ENCODE measurements at places on chromosomes 7 and 10.

- H3K4me3 ChIP-seq = no peak overlapping the region
- H3K27me3 ChIP-seq = peaks cover 8% of the 10 kb centered on the region
- H3K4me1 ChIP-seq = no peaks in the 10 kb centered on the region
- no peak for DNase-seq
Measured at GRCh38 chr10:96482815-96483588, 30.7 kb downstream of the TLL2 start.

- H3K27me3 ChIP-seq = no peaks in the 10 kb centered on the region
- H3K27ac ChIP-seq = no peak overlapping the region
- H3K4me3 ChIP-seq = no peak overlapping the region
- DNase-seq = no peak
Measured at GRCh38 chr7:140562926-140563481, 77.6 kb downstream of the DENND2A start.

DNA sequence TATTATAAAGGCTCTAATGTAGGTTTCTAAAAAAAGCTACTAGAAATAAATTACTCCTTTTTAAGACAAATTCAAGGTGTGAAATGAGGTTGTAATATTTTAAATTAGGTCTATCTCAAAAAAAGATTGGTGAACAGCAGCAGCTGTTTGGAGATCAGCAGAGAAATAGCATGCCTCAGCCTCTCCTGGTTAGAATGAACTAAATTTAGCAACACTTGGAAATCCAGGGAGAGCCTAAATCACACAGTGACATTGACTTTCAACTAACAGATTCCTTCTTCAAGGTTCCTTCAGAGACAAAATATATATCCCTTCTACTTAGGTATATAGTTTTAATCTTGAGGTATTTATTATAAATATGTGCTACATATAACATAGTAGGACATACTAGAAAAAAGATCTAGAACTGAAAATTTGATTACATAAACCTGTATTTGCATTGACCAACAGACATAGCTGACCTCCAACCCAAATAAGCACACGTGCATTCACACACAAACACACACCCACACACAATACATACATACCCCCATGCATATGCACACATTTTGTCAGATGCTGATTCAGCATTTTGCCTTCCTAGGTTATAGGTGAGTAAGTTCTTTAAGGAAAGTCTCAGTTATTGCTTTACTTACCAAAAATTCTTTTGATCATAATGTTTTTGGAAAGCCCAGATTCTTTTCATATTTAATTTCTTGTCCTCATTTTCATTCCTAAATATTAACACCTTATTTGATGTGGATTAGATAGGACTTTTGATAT, 47.3 kb downstream of the DGKB start:
- H3K36me3 ChIP-seq = no peaks in the 10 kb centered on the region
- no peak for DNase-seq
- H3K4me3 ChIP-seq = no peak overlapping the region
- H3K4me1 ChIP-seq = peaks cover 14% of the 10 kb centered on the region
- H3K27ac ChIP-seq = no peak overlapping the region
- H3K27me3 ChIP-seq = no peaks in the 10 kb centered on the region

- H3K4me3 ChIP-seq = no peak overlapping the region
- peaks cover 2% of the 10 kb centered on the region for H3K36me3 ChIP-seq
- H3K27ac ChIP-seq = no peak overlapping the region
- no peak for DNase-seq
Measured at GRCh38 chr7:15764851-15765382, 78.4 kb upstream of the MEOX2 start.

DNA sequence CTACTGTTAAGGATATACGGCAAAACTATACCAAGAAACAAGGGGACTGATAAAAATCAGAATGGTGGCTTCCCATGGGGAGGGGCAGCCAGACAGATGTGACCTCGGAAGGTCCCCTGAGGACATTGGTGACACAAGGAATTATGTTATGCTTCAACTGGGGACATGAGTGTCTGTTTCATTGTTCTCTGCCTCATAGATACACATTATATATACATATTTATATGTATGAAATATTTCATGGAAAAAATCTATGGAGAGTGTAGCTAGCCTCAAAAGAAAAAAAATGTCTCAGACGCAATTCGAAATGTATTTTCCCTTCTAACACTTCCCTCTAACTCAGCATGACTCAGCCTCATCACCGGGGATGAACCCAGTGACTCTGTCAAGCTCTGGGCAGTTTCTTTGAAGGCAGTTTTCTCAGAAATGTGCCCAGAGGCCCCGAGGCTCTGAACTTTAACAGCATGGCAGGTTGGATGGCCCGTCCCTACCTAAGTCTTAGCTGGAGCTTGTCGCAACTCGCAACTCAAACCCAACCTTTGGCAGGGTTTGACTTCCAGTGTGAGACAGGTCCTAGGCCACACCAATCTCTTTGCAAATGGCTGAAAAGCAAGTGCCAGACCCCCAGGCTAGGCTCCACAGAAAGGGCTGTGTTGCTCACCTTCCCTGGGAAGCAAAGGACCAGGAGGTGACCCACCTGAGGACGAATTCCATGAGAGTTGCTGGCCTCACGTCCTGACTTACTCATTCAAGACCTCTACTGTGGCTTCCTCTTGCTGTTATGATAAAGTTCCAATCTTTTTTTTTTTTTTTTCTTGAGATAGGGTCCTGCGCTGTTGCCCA, 86.9 kb downstream of the CARD11 start:
- H3K36me3 ChIP-seq = no peaks in the 10 kb centered on the region
- peak; percentile 33 for DNase-seq
- H3K27me3 ChIP-seq = no peaks in the 10 kb centered on the region
- peak overlapping the region; percentile 68 for H3K27ac ChIP-seq
- H3K4me3 ChIP-seq = no peak overlapping the region
- peaks cover 6% of the 10 kb centered on the region for H3K4me1 ChIP-seq
